ENCODE measurements at places on chromosomes 11 and 22. TPM values are rescaled to one million over a fixed set of nuclear protein-coding genes. Genes with fewer than 3 reads are reported as not detected.
A peak's percentile ranks its signal among the peaks of the same experiment; 100 is the strongest.

Gene IGSF9B
- 41.2 TPM for total RNA-seq

Gene TNNT3
- total RNA-seq: not detected

Gene OR10D3
- not detected for total RNA-seq

Gene BCO2
- total RNA-seq: 0.63 TPM

Gene NXPE2
- 0.12 TPM for total RNA-seq

GRCh38 chr11:17918049-17918605, 94.7 kb downstream of the SERGEF start:
- DNase-seq: peak; percentile 50
- no peaks in the 10 kb centered on the region for H3K27me3 ChIP-seq
- no peak overlapping the region for H3K4me3 ChIP-seq
- peaks cover 23% of the 10 kb centered on the region for H3K4me1 ChIP-seq
- peak overlapping the region; percentile 78 for H3K27ac ChIP-seq

- H3K27me3 ChIP-seq: no peaks in the 10 kb centered on the region
- no peak overlapping the region for H3K4me3 ChIP-seq
- DNase-seq: no peak
- H3K4me1 ChIP-seq: no peaks in the 10 kb centered on the region
- no peak overlapping the region for H3K27ac ChIP-seq
Observed at GRCh38 chr22:24400726-24401596, 26.4 kb upstream of the ADORA2A start.

- no peaks in the 10 kb centered on the region for H3K4me1 ChIP-seq
- no peaks in the 10 kb centered on the region for H3K27me3 ChIP-seq
- no peak for DNase-seq
- H3K4me3 ChIP-seq: no peak overlapping the region
- no peak overlapping the region for H3K27ac ChIP-seq
- H3K36me3 ChIP-seq: no peaks in the 10 kb centered on the region
Observed at GRCh38 chr11:19728436-19728835, 15.8 kb downstream of the NAV2 start.

- H3K27me3 ChIP-seq: no peaks in the 10 kb centered on the region
- H3K4me1 ChIP-seq: no peaks in the 10 kb centered on the region
- H3K27ac ChIP-seq: no peak overlapping the region
- H3K36me3 ChIP-seq: no peaks in the 10 kb centered on the region
- no peak overlapping the region for H3K4me3 ChIP-seq
- DNase-seq: no peak
Observed at GRCh38 chr11:76656571-76657081, 13.9 kb downstream of the LRRC32 start.

DNA sequence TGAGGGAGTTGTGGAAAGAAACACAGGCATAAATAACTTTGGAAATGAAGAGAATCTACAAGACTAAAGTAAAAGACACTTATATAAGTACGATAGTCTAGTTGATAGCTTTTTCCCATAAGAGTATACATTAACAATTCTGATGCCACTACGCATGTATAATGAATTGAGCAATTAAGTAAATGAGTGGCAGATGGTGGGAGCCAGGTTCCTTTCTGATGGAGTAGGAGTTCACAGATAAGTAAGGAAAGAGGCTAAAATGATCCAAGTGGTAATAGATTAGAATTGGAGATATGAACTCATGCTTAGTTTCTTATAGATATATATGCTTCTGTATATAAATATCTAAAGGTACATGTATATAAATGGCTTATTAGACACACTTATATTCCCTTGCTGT, 368.3 kb downstream of the FAM181B start:
- no peaks in the 10 kb centered on the region for H3K36me3 ChIP-seq
- H3K4me1 ChIP-seq: no peaks in the 10 kb centered on the region
- DNase-seq: no peak
- H3K27ac ChIP-seq: no peak overlapping the region
- no peak overlapping the region for H3K4me3 ChIP-seq

- no peak for DNase-seq
- peaks cover 21% of the 10 kb centered on the region for H3K4me1 ChIP-seq
- no peaks in the 10 kb centered on the region for H3K27me3 ChIP-seq
- no peak overlapping the region for H3K27ac ChIP-seq
Observed at GRCh38 chr22:25131198-25131887, 68.3 kb upstream of the CRYBB3 start.

GRCh38 chr22:48692734-48693376, 1134.8 kb downstream of the BRD1 start:
- H3K27me3 ChIP-seq: no peaks in the 10 kb centered on the region
- no peak overlapping the region for H3K4me3 ChIP-seq
- no peaks in the 10 kb centered on the region for H3K36me3 ChIP-seq
- H3K4me1 ChIP-seq: no peaks in the 10 kb centered on the region

DNA sequence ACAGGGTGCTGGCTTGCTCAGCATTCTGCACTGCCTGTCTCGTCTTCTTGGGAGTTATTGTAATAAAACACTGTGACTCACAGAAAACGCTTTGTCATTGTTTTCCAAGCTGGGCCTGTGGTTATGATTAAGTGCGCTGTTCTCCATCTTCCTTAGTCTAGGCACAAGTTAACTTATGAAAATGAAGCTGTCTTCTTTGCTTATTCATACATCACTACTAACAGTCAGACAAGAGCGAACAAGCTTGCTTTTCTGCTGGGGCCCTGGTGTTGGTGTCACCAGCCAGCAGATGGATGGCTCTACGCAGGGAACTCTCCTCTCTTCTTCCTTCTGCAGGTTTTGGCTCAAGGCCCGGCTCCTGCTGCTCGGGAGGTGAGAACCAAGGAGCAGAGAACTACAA, 380.1 kb upstream of the SYN3 start:
- no peak overlapping the region for H3K4me3 ChIP-seq
- peaks cover 21% of the 10 kb centered on the region for H3K4me1 ChIP-seq
- H3K27me3 ChIP-seq: no peaks in the 10 kb centered on the region
- H3K36me3 ChIP-seq: no peaks in the 10 kb centered on the region

DNA sequence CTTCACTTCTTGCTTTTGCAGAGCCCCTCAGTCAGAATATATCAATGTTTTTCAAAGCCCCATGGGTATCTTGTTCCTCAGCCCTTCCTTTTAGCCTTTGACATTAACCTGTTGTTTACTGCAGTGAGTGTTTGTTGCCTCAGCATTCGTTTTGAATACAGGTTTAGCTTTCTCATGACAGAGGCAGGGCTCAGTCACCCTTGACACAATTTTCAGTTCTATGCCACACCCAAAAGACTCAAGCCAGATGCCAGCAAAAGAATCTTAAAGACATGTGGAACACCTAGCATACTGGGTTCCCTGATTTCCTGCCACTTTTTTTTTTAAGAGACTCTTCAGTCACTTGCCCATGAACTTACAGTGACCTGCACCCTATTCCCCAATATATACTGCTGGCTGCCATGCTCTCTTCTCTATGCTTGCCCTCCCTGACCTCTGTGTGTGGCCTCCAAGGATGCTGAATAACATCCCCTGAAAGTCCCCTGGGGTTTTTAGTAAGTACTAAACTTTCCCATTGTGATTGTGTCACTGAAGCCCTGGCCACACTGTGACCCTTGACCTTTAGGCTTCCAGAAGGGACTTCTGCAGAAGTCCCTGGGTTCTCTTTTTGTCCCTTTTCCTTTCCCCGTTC, 1225.5 kb downstream of the TBC1D22A start:
- no peaks in the 10 kb centered on the region for H3K27me3 ChIP-seq
- H3K4me3 ChIP-seq: no peak overlapping the region
- DNase-seq: no peak

DNA sequence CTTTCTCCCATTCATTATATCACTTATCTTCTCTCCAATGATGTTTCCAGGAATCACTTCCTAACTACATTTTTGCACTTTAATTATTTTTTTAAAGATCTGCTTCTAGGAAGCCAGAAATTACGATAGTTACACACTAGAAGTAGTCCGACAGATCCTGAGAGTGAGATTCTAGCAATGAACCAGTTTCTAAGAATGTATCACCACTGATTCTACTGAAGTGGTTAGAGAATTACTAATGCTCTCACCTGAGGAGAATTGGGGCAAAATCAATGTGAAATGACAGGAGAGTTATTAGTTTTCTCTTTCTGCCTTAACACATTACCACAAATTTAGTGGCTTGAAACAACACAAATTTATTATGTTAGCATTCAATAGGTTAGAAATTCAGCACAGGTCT, 241.2 kb downstream of the CASP12 start:
- no peaks in the 10 kb centered on the region for H3K27me3 ChIP-seq
- DNase-seq: no peak
- peaks cover 7% of the 10 kb centered on the region for H3K4me1 ChIP-seq
- H3K36me3 ChIP-seq: no peaks in the 10 kb centered on the region
- H3K27ac ChIP-seq: no peak overlapping the region

- no peaks in the 10 kb centered on the region for H3K27me3 ChIP-seq
- H3K27ac ChIP-seq: no peak overlapping the region
- DNase-seq: no peak
Observed at GRCh38 chr11:122874991-122875390, 7.6 kb upstream of the JHY start.

All from GM23338 (cell line).